ENCODE measurements at places on chromosomes 2 and 18.

DNA sequence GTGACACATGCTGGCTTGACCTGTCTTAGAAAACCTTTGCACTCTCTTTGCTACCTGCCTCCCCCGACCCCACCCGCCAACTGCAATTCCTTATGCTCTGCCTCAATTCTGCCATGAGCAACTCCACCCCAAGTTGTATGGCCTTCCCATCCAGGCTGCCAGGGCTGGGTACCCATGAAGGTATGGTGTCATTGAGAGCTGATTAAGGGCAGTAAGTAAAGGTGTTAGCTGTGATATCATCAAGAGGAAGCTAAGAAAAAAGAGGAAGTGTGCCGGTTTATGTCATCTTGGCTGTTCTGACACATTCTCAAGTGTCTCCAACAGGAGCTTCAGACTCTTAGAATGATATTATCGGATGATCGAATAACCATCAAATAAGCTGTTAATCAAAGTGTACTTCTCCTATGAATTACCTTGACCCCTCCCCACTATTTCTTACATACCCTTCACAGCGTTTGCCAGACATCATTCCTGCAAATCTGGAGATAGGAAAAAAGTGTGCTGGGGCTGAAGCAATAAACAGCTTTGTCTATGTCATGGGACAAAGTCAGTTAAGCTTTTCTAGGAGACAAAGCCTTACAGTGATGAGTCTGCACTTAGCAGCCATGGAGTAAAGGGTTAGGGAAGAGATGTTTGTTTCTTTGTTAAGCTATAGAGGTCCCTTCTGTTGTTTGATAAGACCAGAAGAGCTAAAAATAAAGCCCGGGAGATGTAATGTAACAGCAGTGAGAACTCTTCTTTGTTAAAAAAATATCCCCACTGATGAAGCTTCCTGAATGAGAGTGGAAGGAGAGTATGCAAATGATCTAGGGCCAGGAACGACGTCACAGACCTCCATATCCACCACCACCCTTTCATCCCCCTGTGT, 40.4 kb upstream of the SMAD2 start:
- no peak for DNase-seq

DNA sequence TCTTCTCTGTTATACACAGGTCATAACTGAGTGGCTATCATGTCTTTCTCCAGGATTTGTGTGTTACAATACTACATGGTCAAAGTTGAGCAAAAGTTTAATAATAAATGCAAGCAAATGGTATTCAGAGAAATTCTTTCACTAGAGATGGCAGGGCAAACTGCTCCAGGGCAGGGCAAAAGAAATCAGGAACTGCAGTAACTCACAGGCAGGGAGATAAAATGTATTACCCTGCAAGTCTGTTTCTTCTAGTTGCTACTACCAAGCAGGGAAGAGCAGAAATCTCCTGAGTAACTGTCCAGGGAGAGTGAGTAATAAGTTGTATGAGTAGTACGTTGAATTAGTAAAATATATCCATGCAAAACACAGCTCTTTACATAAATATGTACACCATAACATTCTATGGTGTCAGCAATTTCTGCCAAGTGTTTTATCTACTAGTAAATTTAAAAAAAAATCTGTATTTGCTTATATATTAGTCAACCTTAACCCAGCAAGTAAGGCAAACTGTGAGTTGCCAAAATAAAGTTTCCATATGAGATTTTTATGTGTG, 404.1 kb downstream of the ZEB2 start:
- DNase-seq = no peak

DNA sequence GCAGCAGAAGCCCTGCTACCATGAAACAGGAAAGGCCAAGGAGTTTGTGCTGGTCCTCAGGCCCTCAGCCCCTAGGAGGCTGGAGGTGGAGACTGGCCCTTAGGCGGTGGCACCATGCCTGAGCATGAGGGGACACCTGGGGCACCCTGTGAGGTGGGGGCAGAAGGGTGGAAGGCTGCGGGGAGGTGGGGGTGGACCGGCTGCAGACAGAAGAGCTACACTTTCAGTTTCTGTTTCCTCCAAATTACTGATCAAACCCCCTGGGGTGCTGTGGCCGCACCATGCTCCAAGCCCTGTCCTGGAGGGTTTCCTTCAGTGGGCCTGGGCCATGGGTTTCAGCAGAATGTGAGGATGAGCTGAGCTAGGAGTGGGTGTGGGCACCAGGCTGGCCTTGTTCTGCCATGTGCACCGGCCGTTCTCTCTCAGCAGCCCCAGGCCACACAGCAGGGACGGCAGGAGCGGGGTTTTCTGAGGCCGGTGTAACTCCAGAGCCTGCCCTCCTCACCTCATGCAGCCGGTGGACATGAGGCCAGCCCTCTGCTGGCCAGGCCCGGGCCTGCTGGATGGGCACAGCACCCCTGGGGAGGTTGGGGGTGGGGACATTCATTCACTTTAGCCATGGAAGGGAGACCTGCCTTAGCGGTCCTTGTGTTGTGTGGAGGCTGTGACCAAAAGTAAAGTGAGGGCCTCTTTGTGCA, 51.5 kb downstream of the PLEKHB2 start:
- no peak for DNase-seq

GRCh38 chr2:37167636-37168180, 10.9 kb upstream of the EIF2AK2 start:
- DNase-seq = no peak

DNA sequence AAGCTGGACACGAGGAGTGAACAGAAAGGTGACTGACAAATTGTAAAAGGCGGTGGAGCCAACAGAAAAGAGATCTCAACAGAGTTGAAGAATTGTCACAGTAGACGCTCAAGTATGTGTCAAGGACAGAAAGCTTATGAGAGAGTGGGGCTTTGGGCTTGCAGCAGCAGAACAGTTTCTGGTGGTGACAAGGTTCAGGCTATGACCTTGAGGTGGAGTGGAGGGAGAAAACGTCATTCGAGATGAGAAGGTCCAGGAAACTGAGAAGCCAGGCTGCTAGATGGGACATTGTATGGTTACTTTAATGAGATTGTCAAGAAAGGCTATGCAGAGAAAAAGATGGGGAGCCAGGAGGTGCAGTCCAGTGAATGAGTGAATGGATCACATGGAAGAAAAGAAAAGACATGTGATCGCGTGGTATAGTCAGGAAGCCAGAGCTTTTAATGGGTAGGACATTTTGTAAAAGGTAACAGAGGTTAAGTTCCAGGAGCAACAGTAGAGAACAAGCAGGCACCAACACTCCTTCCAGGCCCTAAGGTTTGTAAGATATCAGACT, 91.1 kb upstream of the EPC2 start:
- DNase-seq = no peak

DNA sequence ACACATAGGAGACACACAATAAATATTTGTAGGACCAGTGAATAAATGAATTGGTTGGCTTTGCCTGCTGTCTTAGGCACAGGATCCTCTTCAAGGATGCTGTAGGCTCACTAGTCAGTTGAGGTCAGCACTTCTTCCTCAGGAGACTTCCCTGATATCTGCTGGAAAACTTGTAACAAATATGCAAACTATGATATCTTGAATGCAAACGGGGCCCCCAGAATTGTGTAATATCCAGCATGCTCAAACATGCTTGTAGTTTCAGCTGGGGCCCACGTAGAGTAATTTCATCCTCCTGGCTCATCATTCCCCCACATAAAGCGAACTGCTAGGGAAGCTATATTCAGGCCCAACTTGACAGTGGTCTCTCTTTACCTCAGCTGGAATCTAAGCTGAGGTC, 43.6 kb downstream of the POLE4 start:
- DNase-seq = no peak

GRCh38 chr2:120245520-120246332, 6.9 kb upstream of the RALB start:
- peak; percentile 98 for DNase-seq

All from NCI-H1417 (cell line).